Ammon's horn (tissue), 1 donor: ENCODE measurements at places on chromosomes 5 and 9.

- peak; percentile 13 for DNase-seq
Measured at GRCh38 chr9:18384066-18384465, 89.9 kb upstream of the ADAMTSL1 start.

DNA sequence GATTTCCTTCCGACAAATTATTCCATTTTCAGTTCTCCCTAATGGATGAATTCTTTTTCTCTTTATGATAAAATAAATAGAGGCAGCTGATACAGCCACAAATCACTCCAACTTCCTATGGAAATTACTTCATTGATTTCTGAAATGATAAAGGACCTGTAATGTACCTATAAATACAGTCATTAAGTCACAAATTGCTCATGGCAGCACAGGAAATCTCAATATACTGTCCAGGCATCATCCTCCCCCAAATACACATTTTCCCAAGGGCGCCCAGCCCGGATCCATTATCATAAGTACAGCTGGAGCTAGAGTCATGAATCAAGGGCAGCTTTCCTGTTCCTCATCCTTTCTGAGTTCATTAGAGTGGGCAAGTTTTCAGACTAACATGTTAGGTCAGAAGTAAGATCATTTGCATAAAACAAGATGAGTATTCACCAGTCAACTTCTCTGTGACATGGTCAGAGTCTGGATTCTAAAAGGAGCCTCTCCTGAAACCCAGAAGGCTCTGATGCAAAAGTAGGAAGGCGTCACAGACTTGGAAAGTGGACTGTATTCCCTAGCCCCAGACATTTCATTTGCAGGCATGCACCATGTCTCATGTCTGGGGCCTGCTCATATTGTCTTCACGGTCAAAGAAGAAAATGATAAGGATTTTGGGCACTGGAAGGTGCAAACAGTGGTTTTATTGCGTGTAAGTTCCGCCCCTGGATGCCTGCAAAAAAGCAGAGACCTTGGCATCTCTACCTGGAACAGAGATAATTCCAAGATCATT lies 383.2 kb downstream of the PLK2 start:
- no peak for DNase-seq

DNA sequence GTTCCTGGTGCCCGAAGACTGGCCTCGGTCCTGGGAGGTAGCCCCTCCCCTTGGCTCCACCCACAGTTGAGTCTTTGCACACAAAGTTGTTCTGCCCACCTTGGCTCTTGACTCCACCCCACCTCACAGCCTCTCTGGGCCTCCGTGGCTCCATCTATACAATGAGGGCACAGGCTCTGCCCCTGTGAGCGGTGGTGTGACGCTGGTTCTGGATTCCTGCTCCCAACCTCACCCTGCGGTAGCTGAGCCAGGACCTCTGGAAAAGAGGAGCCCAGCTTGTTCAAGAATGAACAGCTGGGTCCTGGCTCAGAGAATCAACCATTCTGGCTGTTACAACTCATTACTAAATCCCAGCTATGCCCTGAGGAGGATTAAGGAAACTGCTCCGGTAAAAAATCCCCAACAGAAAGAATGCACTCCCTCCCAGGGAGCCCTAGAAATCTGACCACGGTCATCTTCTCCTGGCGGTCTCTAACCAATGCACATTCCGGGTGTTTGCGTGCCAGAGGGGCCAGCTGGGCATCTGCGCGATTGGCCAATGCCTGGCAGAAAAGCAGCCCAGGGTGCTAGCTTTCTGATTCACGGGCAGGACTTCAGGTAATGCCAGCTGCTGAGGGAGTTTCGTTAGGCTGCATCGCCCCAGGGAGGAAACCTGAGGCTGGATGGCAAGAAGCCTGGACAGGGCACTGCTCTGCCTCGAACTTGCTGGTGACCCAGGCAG lies 9.9 kb upstream of the GRHPR start:
- DNase-seq, result no peak

DNA sequence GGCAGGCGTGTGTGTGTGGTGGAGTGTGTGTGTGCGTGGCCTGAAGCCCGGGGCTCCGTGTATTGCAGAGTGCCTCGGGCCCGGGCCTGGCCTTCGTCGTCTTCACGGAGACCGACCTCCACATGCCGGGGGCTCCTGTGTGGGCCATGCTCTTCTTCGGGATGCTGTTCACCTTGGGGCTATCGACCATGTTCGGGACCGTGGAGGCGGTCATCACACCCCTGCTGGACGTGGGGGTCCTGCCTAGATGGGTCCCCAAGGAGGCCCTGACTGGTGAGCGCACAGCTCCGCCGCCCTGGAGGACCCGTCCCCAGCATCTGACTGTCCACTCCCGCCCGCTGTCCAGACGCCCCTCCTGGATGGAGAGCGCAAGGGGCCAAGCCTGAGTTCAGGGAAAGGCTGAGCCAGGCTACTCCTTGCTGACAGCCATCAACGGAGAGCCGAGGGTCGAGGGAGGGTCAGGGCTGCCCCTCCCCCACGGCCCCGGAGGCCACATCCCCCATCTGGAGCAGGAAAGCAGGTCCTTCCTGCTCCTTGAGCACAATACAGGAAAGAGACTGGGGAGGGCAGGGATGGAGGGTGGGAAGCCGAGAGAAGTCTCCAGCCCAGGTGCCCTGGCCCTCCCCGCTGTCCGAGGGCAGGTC lies 18.4 kb downstream of the SLC6A18 start:
- DNase-seq, result no peak

DNA sequence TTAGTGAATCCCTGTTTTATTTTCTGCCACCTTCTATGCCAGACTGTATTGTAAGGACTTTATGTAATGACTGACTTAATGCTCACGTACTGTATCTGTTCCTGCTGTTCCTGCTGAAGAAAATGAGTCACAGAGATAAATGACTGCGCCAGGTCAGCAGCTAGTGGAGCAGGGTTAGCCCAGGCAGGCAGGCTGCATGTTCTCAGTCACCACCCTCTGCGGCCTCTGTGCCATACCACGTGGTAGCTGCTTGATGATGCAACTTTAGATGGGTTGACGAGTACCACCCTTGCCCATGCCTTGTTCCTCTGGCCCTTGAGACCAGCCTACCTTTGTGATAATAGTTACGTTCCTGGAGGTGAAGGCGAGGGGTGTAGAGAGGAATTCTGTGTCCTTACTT lies 161.9 kb downstream of the TRIO start:
- no peak for DNase-seq

GRCh38 chr5:143187495-143187894 lies 216.0 kb downstream of the NR3C1 start:
- no peak for DNase-seq

- peak; percentile 91 for DNase-seq
Measured at GRCh38 chr9:89549031-89549644, 51.2 kb upstream of the SEMA4D start.

DNA sequence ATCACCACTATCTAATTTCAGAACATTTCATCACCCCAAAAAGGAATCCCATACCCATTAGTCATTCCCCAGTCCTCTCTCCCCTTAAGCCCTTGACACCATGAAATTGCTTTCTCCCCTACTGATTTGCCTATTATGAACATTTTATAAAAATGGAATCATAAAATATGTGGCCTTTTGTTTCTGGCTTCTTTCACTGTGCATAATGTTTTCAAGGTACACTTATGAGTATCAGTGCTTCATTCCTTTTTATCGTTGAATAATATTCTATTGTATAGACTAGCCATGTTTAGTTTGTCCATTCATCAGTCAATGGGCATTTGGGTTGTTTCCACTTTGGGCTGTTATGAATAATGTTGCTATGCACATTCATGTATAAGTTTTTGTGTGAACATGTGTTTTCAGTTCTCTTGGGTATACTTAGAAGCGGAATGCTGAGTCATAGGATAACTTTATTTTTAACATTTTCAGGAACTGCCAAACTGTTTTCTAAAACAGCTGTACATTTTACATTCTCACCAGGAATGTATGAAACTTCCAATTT lies 40.4 kb upstream of the FGF1 start:
- no peak for DNase-seq

DNA sequence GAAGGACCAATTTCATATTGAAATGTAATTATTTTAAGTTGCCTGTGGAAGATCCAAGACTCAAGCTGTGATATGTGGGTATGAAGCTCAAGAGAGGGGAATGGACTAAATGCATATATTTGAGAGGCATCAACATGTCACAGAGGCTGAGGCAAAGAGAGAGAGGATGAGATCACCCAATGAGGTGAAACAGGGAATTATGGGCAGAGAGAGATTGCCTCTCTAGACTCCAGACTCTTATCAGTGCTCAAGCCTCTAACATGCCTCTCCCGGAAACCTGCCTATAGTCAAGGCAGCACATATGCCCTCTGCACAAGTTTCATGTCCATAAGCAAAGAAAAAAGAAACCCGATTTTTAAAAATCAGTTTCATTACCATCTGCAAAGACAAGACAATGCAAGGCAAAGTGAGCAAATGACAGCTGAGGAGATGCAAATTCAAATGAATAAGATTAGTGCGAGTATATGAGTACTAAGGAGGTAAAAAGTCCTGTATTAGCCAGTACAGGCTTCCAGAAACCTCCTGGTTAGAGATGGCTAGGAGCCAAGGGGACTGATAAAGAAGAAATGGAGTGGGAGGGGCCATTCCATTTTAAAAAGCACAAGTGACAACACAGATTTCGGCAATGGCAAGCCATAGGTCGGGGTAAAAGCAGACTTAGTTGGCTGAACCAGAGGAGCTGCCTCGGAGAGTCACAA lies 9.4 kb downstream of the APTX start:
- DNase-seq, result no peak
